ENCODE measurements at places on chromosomes 11 and 22.

- DNase-seq: no peak
Measured at GRCh38 chr11:45238724-45239123, 47.4 kb downstream of the SYT13 start.

GRCh38 chr11:90661233-90661632 lies 438.4 kb upstream of the CHORDC1 start:
- DNase-seq: no peak

GRCh38 chr11:114280696-114281095 lies 15.5 kb upstream of the NNMT start:
- no peak for DNase-seq

DNA sequence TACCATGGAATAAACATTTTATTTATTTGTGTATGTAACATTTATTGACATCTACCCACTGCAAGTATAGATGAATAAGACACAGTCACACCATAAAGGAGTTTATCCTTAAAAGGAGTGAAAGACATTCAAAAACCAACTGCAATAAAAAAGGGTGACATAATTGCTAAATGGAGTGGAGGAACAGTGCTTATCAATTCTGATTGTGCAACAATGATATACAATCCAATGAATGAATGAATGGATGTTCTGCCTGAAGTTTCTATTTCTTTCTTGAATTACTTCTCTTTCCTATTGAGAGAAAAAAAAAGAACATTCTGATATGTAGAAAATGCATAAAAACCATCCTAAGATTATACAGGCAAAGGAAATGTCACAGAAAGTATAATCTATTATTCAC lies 10.0 kb downstream of the MMP7 start:
- DNase-seq: no peak

DNA sequence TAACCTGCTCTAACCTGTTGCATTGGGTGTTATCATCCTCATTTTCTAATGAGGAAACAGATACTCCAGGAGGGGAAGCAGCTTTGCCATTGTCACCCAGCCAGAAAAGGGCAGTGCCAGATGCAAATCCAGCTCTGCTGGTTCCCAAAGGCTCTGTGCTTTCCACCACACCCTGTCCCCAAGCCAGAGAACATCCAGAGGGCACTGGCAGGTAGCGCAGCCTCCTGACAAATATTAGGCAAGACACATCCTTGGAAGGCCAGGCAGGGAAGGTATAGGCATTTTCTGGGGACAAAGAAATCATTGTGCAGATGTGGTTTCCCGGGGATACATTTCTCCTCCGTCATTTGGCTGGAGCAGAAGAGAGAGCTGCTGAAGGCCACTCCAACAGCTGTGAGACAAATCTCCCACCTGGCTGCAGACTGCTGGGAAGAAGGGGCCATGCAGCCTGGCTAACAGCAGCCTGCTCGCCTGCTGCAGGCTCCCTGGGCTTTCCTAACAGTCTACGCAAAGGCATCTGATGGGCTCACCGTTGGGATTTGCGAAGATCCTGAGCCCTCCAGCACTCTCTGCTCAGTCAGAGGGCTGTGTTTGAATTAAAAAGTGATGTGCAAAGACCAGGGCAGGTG lies 93.9 kb upstream of the PITPNB start:
- DNase-seq: no peak

GRCh38 chr11:123904932-123905331 lies 3.0 kb downstream of the OR8D4 start:
- no peak for DNase-seq

GRCh38 chr11:42778193-42778592 lies 533.6 kb upstream of the API5 start:
- no peak for DNase-seq

GRCh38 chr22:20233351-20234313 lies 34.5 kb downstream of the RTN4R start:
- no peak for DNase-seq

GRCh38 chr11:28598531-28598930 lies 490.3 kb downstream of the METTL15 start:
- no peak for DNase-seq
